ENCODE measurements at places on chromosomes 7 and 10.

- no peak for DNase-seq
Observed at GRCh38 chr10:124357561-124357885, 61.2 kb downstream of the OAT start.

- DNase-seq = no peak
Observed at GRCh38 chr7:70761711-70762328, 370.1 kb upstream of the GALNT17 start.

GRCh38 chr7:156220078-156220605, 407.9 kb upstream of the SHH start:
- peak; percentile 44 for DNase-seq

DNA sequence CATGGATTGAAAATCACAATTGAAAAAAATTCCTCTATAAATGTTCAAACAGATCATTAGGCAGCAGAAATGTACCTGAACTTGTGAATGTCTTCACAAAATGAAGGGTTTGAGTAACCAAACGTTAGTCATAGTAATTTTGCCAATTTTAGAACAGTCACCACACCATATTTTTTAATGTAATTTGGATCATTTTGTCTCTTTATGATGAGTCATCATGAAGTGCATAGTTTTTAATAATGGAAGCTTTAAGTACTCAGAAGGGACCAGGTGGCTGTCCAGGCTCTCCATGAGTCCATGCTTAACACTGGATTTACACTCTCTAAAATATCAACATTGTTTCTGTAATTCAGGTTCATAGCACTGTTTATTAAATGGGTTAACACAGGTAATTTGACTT, 219.2 kb downstream of the ETV1 start:
- DNase-seq = no peak

GRCh38 chr7:94335586-94335985, 59.1 kb upstream of the COL1A2 start:
- no peak for DNase-seq

- DNase-seq = no peak
Observed at GRCh38 chr10:93844979-93845626, 48.7 kb upstream of the SLC35G1 start.

DNA sequence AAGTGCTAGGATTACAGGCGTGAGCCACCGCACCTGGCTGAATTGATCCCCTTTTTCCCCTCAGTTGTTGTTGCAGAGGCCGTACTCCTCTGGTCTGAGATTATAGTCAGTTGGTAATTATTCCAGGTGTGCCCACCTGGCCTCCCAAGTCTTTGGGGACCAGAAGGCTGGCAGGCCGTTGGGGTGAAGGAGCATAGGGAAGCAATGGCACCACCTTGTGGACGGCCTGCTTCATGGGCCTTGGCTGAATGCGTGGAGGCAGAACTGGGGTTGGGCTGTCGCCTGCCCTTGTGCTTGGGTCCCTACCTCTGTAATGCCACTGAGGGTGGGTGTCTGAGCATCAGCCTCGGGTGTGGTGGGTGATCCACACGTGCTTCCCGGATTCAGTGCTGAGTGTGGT, 125.7 kb downstream of the RGS10 start:
- peak; percentile 73 for DNase-seq

DNA sequence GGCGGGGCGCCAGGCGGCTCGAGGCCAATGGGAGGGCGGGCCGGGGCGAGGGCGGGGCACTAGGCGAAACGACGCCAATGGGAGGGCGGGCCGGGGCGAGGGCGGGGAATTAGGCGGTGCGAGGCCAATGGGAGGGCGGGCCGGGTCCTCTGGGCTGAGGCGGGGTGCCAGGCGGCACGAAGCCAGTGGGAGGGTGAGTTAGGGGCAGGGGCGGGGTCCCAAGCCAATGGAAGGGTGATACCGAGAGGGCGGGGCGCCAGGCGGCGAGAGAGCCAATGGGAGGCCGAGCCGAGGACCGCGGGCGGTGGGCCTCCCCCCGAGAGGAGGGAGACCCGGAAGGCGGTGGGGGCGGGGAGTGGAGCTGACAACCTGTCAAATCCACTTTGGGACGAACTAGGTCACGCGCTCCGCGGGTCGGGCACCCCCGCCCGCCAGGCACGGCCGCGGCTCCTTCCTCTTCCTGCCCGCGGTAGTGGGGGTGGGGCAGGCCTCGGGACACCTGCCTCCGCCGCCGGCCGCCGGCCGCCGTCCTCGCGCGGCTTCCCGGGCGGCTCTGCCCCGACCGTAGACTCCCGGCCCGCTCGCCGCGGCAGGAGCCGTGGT, 28.0 kb upstream of the KMT2C start:
- peak; percentile 99 for DNase-seq

DNA sequence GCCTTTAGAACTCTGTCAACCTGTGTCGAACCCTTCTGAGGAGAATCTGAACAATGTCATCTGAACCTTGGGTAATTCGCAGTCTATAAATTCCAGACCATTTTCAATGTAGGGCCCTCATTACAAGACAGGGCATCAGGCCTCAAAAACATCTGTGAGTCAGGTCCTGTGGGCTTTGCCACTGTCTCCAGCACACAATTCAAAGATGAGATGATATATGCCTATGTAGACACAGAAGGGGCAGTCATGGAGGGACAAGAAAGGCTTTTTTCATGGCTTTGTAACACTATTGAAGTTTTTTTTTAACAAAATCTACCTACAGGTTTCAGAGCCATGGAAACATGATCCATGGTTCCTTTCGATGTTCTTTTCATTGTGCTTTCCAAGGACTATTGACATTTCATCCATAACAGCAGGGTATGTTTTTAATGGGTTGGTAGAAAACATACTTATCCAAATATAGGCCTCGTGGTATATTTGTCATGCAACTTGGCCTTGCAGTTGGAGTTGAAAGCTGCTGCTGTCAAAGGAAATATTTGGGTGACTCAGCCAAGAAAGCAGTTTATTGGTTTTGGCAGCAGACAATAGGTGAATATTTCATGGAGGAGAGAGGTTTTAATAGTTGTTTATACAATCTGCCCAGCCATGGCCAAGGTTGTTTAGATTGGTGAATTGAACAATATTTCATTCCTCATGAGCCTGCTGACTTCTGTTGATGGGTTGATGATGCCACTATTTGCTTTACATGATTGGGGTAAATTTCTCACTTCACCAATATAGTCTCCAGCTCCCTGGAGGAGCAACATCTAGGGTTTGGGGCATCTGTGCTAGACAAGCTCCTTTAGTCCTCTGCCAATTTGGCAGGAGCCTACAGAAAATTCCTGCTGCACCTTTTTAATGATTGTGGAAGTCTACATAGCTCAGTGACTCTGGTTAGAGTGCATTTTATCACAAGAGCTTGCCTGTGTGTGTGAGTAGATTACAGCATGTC, 158.4 kb upstream of the TMEM72 start:
- no peak for DNase-seq

GRCh38 chr10:121709675-121710073, 111.4 kb upstream of the FGFR2 start:
- DNase-seq = no peak

GRCh38 chr7:90594751-90595317, 1.3 kb upstream of the CDK14 start:
- no peak for DNase-seq

DNA sequence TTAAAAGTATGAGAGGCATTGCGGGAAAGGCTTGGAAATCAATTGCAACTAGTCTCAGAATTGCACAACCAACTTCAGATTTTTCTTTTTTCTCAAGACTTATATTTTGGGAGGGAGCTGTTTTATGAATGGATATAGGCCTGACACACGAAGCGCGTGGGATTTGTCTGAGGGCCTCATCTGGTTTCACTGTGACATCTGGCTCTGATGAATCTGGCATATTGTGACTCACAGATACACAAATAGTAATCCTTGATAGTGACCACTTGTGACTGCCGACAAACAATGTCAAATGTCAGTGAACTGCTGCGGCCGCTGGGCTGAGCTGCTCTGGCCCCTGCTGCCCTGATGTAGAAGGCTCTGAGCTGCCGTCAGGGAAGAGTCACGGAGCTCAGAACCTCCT, 655.1 kb downstream of the INHBA start:
- no peak for DNase-seq

GRCh38 chr7:69847921-69848612, 249.8 kb downstream of the AUTS2 start:
- DNase-seq = no peak

GRCh38 chr7:138063400-138063799, 12.9 kb upstream of the AKR1D1 start:
- DNase-seq = no peak

GRCh38 chr7:133354546-133355324, 101.9 kb downstream of the EXOC4 start:
- DNase-seq = no peak

DNA sequence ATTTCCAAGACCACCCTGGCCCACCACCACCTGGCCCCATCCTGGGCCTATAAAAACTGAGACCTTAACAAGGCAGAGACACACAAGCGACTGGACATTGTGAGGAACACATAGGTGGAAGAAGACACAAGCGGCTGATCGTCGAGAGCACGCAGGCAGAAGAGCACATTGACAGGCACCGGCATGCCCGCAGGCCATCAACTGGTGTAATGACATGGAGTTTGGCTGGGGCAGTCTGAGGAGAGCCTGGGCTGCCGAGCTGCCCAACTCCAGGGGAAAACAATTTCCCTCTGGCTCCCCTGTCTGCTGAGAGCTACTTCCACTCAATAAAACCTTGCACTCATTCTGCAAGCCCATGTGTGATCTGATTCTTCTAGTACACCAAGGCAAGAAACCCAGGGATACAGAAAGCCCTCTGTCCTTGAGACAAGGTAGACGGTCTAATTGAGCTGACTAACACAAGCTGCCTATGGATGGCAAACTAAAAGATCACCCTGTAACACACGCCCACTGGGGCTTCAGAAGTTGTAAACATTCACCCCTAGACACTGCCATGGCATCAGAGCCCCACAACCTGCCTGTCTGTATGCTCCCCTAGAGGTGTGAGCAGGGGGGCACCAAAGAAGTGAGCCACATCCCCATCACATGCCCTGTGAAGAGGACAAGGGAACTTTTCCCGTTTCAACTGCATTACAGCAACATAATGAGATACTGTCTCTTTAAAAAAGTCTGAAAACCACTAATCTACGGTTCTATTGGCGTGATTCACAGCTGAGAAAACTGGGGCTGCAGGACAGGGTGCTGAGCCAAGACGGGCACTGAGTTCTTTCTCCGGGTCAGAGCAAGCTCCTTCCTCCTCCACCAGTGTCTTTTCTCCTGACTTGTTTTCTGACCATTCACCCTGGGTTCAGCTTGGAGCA, 18.5 kb upstream of the TNS3 start:
- no peak for DNase-seq
